ENCODE measurements at places on chromosomes 12 and 14. TPM values are rescaled to one million over a fixed set of nuclear protein-coding genes. Genes with fewer than 3 reads are reported as not detected.

EMP1 gene
- total RNA-seq, result 4.2 TPM

DNA sequence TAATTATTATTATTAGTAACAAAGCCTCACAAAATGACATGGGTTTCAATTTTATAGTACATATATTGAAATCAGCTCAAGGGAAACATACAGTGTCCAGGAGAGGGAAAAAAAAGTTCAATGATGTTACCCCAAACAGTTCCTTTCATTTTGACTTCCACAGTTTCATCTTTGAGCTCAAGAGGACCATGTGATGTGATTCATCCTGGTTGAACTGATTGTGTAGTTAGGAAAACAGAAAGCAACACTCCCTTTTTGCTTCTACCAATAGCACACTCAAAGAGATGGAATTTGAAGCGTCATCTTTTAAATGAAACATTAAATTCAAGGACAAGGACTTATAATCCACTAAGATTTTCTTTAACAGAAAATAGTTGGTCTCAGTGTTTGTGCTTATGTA, 461.0 kb downstream of the FOXG1 start:
- no peak overlapping the region for H3K4me3 ChIP-seq
- no peaks in the 10 kb centered on the region for H3K27me3 ChIP-seq
- no peak overlapping the region for H3K27ac ChIP-seq
- peaks cover 4% of the 10 kb centered on the region for H3K36me3 ChIP-seq

GRCh38 chr14:100333827-100334226, 10.7 kb downstream of the SLC25A47 start:
- no peak for DNase-seq
- H3K36me3 ChIP-seq, result peaks cover 11% of the 10 kb centered on the region
- H3K27ac ChIP-seq, result no peak overlapping the region
- H3K4me1 ChIP-seq, result no peaks in the 10 kb centered on the region
- no peak overlapping the region for H3K4me3 ChIP-seq
- no peaks in the 10 kb centered on the region for H3K27me3 ChIP-seq

DNA sequence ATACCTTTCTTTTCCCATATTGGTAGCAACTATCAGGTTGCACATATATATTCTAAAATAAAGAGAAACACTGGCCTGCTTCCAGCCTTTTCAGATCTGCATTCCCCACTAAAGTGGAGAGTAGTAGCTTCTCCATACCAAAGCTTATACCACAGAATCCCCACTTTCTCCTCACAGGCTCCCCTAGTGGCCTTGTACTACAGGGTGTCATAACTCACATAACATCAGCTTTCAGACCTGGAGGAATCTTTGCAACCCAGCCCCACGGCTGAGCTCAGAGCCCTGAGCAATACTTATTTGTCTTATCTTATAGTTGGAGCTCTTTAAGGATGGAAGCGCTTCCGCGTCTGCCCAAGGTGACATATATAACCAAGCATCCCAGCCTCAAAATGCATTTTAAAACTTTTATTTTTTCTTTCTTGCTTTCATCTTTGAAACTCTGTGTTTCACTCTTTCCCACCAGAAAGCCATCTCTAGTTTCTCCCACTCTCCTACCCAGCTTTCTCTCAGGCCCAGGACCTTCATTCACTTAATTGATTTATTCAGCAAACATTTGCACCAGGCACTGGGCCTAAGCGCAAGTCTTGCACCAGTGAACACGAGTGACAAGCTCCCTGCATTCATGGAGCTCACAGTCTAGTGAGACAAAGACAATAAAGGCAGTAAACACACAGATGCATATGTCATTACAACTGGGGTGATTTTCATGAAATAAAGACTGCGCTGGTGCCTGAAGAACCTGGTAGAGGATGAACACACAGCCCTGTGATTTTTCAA, 254.7 kb downstream of the IPO8 start:
- no peaks in the 10 kb centered on the region for H3K27me3 ChIP-seq
- H3K4me3 ChIP-seq, result no peak overlapping the region
- H3K4me1 ChIP-seq, result no peaks in the 10 kb centered on the region
- H3K27ac ChIP-seq, result no peak overlapping the region
- no peak for DNase-seq

DNA sequence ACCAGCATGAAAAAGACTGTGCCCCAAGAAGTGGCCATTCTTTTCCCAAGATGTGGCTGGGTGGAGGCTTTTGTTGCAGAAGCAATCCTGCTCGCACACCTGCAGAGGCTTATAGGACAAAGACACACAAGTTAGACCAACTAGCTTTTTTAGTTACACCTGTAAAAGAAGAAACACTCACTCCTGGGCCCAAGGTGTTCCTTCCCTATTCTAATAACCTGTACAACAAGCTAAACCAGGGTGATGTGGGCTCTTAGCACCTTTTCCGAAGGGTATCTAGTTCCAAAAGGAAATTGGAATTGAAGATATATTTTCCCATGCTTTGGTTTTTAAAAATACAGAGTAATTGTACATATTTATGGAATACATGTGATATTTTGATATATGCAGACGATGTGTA, 31.0 kb downstream of the ENTPD5 start:
- no peaks in the 10 kb centered on the region for H3K4me1 ChIP-seq
- no peak overlapping the region for H3K27ac ChIP-seq
- no peak for DNase-seq
- H3K27me3 ChIP-seq, result no peaks in the 10 kb centered on the region

DNA sequence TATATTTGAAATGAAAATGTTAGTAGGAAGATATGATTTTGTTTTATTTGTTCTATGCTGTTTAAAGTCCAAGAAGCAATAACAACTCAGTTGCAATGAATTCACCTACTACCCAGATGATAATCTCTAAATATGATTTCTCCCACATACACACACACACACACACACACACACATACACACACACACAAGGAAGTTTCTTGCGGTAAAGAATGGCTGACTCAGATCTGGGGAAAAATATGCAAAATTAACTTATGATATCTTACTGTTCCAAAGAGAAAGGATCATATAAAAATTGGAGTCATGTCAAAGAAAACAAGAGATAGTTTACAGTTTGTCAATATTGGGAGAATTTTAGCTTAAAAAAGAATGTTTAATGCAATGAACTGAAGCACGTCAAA, 456.7 kb downstream of the SLC16A7 start:
- DNase-seq, result no peak
- no peak overlapping the region for H3K27ac ChIP-seq
- H3K36me3 ChIP-seq, result no peaks in the 10 kb centered on the region
- no peak overlapping the region for H3K4me3 ChIP-seq
- H3K27me3 ChIP-seq, result no peaks in the 10 kb centered on the region

DNA sequence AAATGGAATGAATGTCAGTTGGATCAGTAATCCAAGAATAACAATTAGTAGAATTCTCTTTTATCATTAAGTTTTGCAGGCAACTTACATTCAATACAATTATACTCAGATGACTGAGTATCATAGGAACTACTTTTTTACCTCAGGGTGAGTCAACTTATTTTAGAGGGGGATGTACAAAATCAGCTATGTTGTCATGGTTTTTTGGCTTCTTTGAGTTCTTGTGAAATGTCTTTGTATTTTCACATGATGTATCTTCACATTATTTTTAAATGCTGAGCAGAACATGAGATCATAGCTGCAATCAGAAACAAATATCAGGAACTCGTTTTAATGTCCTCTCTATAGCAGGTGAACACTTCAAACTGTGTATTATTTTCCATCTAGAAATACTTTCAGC, 65.3 kb upstream of the PTPRR start:
- no peak overlapping the region for H3K4me3 ChIP-seq
- no peaks in the 10 kb centered on the region for H3K4me1 ChIP-seq
- H3K27me3 ChIP-seq, result no peaks in the 10 kb centered on the region

Data from natural killer cell treated with Interleukin-12 subunit alpha and Interleukin-12 subunit beta and Interleukin-15 and Interleukin-18, amount 100 ng/mL, for 72 hours (primary cell).